ENCODE measurements at places on chromosomes 16 and 17.
A peak's percentile ranks its signal among the peaks of the same experiment; 100 is the strongest.

GRCh38 chr17:17435323-17435722 is 41.5 kb upstream of the MED9 start:
- no peak overlapping the region for H3K27ac ChIP-seq
- DNase-seq: no peak
- H3K27me3 ChIP-seq: no peaks in the 10 kb centered on the region
- H3K36me3 ChIP-seq: no peaks in the 10 kb centered on the region

DNA sequence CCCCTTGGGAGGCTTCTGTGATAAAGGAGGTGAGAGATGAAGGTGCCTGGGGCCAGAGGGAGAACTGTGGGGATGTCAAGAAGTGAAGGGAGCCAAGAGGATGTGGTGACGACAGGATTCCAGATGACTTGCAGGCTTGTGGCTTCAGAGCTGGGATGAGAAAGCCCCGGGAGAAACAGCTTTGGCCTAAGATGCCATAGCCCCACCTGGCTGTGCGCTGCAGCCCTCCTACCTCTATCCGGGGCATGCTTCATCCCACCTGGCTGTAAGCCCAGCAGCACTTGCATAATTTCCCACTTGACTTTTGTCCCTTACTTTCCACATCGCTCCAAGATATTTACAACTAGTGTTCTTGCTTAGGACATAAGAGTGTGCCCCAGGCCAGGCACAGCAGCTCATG is 29.3 kb downstream of the GINS3 start:
- no peak for DNase-seq
- H3K27ac ChIP-seq: no peak overlapping the region
- H3K36me3 ChIP-seq: no peaks in the 10 kb centered on the region
- H3K27me3 ChIP-seq: no peaks in the 10 kb centered on the region

GRCh38 chr16:66207883-66208265 is 158.6 kb upstream of the CDH5 start:
- H3K36me3 ChIP-seq: no peaks in the 10 kb centered on the region
- H3K27me3 ChIP-seq: no peaks in the 10 kb centered on the region
- H3K4me1 ChIP-seq: no peaks in the 10 kb centered on the region
- H3K27ac ChIP-seq: no peak overlapping the region
- peak; percentile 1 for DNase-seq

DNA sequence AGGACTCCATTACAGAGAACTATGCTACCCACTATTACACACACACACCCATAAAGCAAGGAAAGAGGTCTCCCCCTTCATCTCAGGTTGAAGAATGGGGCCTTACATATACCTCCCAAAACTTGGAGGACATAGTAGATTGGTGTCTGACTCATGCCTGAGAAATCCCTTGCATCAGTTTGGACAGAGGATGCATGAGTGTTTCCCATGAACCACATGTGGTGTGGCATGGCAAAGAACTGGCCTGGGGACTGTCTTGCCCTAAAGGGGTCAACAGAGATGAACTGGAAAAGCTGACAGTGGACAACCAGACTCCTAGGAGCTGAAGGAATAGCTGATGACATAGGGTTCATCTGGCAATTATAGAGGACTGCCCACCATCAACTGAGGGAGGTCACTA is 54.0 kb downstream of the DYNLRB2 start:
- H3K27me3 ChIP-seq: no peaks in the 10 kb centered on the region
- no peaks in the 10 kb centered on the region for H3K36me3 ChIP-seq
- H3K27ac ChIP-seq: no peak overlapping the region

GRCh38 chr17:37283414-37283961 is 92.3 kb upstream of the C17orf78 start:
- no peak overlapping the region for H3K4me3 ChIP-seq
- no peaks in the 10 kb centered on the region for H3K4me1 ChIP-seq
- no peak overlapping the region for H3K27ac ChIP-seq
- no peaks in the 10 kb centered on the region for H3K27me3 ChIP-seq
- no peaks in the 10 kb centered on the region for H3K36me3 ChIP-seq

GRCh38 chr17:74201250-74201649 is 2.2 kb upstream of the RPL38 start:
- H3K4me1 ChIP-seq: peaks cover 22% of the 10 kb centered on the region
- DNase-seq: no peak
- H3K4me3 ChIP-seq: no peak overlapping the region
- no peak overlapping the region for H3K27ac ChIP-seq

GRCh38 chr16:67387479-67388079 is 5.7 kb downstream of the TPPP3 start:
- H3K27me3 ChIP-seq: peaks cover 8% of the 10 kb centered on the region
- no peaks in the 10 kb centered on the region for H3K36me3 ChIP-seq
- no peak overlapping the region for H3K27ac ChIP-seq

DNA sequence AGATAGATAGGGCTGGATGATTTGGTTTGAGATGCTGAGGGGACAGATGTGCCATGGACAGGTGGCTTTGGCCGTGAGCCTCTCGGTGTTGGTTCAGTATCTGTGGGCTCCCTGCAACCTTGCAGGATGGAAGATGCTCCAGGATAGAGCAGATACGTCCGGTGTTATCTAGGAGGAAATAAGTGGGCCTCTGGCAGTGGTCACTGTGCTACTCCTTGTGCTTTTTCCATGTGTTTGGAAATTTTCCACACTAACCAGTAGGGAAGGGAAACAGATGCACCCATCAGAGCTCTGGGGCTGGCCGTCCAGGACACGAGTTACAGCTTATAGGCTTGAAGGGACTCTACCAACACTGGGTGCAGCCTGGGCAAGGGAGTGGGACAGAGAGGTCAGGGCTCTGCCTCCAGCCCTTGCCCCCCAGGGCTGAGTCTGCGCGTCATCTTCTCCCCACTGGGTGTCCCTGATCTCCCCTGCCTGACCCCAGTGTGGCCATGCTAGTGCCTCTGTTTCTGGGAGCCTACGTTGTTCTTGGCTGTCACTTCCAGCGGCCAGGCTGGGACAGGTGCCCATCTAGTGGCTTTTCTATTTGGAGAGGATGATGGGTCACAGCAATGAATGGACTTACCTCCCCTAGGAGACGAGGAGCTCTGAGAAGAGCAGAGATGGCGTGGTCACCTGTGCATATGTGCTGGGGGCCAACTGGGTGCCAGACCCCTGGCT is 166.9 kb downstream of the SEC14L1 start:
- H3K4me1 ChIP-seq: no peaks in the 10 kb centered on the region
- no peak overlapping the region for H3K4me3 ChIP-seq
- H3K27me3 ChIP-seq: no peaks in the 10 kb centered on the region
- DNase-seq: no peak

- H3K27me3 ChIP-seq: no peaks in the 10 kb centered on the region
- peak overlapping the region; percentile 74 for H3K27ac ChIP-seq
- DNase-seq: no peak
- peaks cover 5% of the 10 kb centered on the region for H3K4me1 ChIP-seq
- peaks cover 36% of the 10 kb centered on the region for H3K36me3 ChIP-seq
Measured at GRCh38 chr16:67227567-67227921, 614 bp downstream of the TMEM208 start.

All from H1 (cell line).